ENCODE measurements at places on chromosomes 1 and 21.

DNA sequence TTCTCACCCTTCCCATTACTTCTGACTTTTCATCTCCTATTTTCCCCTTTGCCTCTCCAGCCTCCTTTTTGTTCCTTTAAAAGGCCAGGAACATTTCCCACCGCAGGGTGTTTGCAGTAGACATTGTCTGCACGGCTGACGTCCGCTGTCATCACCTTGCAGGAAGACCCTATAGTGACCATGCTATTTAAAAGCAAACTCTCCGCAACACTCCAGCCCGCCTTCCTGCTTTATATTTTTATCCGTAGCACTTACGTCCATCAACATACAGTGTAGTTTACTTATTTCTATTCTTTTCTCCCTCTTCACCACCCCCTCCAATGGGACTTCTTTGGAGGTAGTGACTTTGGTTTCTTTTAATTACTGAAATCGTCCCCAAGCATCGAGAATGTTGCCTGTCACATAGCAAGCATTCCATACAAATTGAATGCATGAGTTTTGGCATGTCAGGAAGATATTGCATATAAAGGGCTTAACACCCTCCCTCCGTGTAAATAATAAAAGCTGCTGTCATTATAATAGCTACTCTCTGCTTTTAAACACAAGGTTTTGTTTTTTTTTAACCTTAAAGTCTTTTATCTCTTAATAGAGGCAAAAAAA is 19.8 kb downstream of the SLC25A33 start:
- no peak for DNase-seq

DNA sequence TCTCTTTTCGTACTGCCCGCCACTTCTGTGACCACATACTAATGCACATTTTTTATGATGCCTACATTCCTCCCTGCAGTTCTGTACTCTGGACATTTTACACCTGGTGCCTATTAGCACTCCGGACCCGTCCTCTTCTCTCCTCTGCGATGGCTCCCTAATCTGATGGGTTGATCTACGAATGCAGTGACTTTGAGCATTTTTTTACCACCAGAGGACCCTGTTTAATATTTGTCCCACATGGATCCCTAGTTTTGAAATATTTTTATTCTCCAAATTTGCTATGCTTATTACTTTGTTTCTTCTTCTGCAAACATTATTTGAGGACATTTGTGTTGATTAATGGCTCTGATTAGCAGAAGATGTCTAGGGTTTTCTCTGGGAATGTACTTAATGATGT is 5.2 kb downstream of the PPFIA4 start:
- DNase-seq, result no peak

DNA sequence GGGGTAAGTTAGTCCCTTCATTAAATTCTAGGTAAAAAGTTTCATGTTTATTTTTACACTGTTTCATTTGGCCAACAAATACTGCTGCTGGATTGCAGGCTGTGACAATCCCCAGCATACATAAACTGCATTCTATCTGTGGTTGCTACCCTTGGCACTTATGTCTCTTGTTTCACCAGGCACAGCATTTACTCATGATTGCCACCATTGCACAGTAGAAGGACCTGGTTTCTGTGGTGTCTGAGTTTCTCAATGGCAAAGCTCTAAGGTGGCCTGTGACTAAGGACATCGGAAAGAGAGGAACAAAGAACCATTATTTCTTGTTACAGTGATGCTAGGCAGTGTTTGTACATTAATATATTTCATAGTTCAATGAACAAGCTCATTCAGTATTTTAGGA is 878.4 kb upstream of the NEGR1 start:
- DNase-seq, result no peak

GRCh38 chr1:67850611-67851075 is 17.4 kb upstream of the GNG12 start:
- no peak for DNase-seq

DNA sequence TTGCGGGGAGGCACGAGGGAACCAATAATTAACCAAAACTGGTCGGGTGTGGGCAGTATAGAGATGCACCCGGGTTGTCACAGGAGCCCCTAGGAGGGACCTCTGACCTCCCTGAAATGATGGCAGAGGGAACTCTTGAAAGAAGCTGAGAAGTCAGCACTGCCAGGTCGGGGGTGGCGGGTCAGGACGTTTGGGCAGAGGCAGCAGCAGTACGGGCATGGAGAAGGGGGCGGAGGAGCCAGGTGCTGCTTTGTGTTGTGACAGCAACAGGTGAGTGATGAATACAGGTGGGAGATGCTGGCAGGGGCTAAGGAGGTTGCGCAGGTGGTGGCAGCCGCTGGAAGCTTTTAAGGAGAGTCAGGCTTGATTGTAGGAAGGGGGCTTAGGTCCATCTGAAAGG is 11.7 kb downstream of the TNFRSF1B start:
- no peak for DNase-seq

GRCh38 chr21:44567481-44568171 is 5.9 kb upstream of the KRTAP10-4 start:
- no peak for DNase-seq

DNA sequence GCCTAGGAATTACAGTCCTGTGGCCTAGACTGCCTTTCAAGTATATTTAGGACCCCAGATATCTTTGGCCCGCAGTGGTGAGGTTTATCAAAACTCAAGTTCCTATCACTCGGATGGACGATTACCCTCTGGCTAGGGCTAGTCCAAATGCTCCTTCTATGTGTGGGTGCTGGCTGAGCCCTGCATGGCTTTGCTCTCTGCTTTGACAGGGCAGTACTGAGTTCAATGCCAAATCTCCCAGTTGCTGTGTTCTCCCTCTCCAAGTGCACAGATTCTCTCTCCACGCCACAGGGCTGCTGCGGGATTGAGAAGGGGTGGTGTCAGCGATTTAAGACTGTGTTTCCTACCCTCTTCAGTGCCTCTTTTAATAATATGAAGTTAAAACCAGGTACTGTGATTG is 97.0 kb downstream of the LHX4 start:
- no peak for DNase-seq

DNA sequence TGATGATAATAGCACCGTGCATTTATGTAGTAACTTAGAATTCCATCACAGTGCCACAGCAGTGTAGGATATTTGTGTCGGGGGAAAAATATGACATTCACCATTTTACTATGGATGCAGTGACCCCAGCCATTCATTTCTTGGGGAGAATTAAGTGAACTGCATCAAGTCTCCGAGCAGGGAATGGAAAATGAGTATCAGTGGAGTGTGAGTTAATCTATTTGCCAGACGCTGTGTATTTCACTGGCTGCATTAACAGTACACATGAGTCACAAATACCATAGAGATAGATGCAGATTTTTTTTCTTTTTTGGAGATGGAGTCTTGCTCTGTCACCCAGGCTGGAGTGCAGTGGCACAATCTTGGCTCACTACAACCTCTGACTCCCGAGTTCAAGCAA is 33.8 kb upstream of the SLC45A1 start:
- DNase-seq, result no peak

GRCh38 chr1:38152351-38153065 is 105.9 kb upstream of the POU3F1 start:
- DNase-seq, result no peak

- no peak for DNase-seq
Measured at GRCh38 chr1:92721886-92722285, 63.0 kb downstream of the EVI5 start.

GRCh38 chr1:75373542-75374159 is 237.3 kb downstream of the SLC44A5 start:
- no peak for DNase-seq

DNA sequence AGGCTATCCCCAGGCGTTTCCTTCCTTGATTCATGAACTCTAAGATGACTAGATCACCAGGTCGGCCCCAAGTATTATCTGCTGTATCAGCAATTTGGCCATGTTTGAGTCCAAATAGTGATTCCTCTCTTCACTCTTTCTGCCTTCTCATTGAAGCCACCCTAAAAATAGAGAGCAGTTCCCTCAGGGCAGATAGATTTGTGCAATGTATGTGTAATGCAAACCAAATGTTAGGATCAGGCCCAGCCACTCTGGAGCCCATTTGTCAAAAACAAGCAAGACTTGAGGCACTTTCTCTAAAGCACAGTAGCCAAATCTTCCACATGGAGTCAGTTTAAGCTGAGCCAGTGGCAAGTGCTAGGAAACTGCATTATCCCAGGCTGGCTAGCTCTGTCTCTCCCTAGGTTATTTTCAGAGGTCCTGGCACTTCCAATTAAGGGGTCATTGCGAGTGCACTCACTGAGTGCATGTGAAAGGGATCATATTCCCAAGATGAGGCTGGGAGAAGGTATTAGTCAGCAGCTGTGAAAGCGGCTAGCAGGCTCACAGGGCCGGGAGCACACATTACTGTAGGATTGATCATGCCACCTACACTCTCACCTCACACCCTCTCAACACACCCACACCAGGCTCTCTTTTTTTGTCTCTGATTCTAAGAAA is 97.9 kb upstream of the RAB3GAP2 start:
- no peak for DNase-seq

GRCh38 chr1:55146781-55147180 is 68.4 kb downstream of the USP24 start:
- no peak for DNase-seq

DNA sequence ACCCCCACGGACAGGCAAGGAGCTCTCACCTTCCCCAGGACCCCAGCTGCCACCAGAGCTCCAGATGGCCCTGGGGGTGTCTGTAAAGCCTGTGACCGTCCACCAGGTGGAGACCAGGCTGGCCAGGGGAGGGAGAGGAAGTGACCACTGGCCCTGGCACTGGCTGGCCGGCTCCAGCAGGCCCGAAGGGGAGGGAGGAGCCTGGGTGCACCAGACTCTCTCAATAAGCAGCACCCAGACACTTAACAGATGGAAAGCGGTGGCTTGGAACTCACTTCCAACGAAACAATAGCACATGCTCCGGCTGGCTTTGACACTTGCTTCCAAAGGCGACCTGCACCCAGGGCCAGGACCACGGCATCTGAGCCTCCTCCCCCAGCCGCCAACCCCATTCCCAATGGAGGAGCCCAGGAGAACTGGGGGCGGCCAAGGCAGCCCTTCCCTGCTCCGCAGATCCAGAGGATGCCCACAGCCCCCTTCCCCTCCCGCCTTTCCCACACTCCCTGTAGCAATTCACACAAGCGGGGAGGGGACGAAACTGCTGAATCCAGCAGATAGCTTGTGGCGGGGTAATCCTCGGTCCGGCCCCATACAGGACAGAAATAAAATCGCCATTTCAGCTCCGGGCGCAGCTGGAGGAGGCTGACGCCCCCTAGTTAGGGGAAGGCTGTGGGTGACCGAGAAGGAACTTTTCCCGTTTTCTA is 742 bp upstream of the PDE9A start:
- DNase-seq, result peak; percentile 58

GRCh38 chr1:94056171-94056570 is 64.8 kb downstream of the ABCA4 start:
- DNase-seq, result no peak

DNA sequence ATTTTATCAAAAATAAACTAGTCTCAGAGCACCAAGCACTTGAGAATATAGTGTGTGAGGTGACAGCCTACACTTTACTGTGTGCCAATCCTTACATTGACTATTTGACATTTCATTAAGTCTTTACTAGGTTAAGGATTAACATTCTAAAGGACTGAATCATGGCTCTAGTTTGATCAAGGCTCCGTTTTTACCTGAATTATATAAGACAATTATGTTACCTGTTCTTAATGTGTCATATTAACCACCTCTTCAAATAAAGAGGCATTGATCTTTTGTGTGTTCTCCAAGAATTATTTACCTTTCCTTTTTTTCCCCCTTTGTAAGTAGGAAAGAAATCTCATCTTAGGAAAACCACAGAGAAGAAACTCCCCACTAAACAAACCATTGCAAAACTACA is 189.7 kb downstream of the HS2ST1 start:
- DNase-seq, result no peak
